Pons (tissue), 1 donor: ENCODE measurements at places on chromosomes 12 and 14.

- DNase-seq = no peak
These were observed 19.0 kb upstream of the NUDT14 start for GRCh38 chr14:105200074-105200473.

- no peak for DNase-seq
These were observed 49.7 kb downstream of the C14orf132 start for GRCh38 chr14:96088911-96089310.

- DNase-seq = no peak
These were observed 348.5 kb upstream of the DDHD1 start for GRCh38 chr14:53501361-53502211.

DNA sequence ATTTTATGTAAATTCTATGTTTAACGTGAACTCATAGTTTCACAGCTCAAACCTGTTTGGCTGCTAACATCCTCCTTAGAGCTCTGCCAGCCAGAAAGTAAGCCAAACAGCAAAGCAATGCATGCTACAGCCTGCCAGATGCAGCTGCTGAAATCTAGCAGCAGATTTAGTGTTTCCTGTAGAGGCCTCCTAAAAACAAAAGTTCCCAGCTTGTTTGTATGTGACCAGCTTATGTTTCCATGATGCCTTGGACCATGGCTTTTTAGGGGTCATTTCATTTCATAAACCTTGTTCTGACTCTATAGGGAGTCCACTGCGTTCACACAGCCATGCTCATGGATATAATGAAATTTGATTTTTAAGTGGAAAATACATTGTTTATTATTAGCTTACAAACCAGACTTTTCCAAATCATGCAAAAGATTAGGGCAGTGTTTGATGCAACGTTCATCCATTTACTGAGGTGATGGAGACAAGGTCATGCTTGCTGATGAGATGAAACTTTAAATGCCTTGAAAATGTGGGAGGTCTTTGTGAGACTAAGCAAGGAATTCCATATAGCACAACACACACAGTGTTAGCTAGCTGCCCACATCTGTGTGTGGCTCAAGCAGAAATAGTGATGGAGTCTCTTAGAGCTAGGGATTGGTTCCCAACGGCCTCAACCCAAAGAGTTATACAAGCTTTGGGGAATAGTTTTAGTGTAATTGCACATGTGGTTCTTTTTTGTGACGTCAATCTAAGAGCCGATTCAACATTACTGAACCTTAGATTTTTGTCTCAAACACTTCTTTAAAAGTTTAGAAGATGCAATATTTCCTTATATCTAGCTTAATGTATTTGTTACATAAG is 157.5 kb upstream of the LRIG3 start:
- DNase-seq = no peak

DNA sequence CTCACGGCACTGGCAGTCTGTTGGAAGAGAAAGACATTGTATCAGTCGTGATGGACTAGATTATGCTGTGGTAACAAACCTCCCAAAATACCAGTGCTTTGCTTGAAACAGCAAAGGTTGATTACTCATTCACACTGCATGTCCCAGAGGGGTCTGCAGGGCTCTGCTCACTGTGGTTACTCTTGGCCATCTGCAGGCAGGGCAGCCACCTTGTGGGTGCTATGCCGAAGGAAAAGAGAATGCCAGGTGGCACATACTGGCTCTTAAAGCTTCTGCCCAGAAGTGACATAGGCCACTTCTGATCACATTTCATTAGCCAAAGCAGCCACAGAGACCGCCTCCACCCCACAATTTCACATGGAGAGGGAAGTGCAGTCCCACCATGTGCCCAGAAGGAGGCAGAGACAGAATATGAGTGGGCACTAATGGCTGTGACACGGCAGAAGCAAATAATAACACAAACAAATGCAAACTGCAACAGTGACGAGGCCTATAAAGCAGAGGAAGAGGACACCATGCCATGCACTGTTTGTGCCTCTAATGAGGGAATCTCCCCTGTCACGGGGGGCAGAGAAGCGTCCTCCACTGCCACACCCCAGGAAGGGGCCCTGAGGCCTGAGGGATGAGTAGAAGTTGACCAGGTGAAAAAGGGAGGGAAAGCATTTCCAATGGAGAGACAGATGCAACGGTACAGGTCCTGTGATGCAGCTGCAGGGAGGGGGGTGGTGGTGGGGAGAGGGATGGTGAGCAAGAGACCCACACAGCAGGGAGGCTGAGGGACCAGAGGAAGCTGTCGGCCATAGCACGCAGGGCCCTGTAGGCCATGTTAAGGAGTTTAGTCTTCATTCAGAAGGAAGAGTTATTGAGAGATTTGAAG is 51.7 kb upstream of the KICS2 start:
- DNase-seq = peak; percentile 35

DNA sequence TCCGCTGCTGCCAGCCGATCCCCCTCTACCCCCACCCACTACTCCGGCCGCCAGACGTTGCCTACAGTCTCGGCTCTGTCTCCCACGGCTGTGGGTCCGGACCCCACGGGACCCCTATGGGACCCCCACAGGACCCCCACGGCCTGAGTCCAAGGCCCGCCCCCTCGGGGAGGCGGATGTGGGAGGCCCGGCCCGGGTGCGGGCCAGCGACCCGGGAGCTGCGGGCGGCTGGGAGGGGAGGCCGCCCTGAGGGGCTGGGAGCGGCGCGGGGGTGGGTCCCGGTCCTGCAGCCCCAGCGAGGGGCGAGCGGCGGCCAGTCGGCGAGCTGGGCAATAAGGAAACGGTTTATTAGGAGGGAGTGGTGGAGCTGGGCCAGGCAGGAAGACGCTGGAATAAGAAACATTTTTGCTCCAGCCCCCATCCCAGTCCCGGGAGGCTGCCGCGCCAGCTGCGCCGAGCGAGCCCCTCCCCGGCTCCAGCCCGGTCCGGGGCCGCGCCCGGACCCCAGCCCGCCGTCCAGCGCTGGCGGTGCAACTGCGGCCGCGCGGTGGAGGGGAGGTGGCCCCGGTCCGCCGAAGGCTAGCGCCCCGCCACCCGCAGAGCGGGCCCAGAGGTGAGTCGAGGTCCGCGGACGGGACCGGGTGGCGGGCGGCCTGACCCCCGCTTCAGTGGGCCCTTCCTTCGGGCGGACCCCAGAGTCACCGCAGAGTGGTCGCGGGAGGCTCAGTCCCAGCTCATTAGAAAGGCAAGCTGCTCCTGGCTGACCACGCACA is at the start of gene ACVRL1:
Gene ACVRL1, plus strand, starts transcription at position 422 of the 773 bp plus-strand sequence. CDS start 4,971 bp downstream, outside the sequence.
- DNase-seq = no peak

DNA sequence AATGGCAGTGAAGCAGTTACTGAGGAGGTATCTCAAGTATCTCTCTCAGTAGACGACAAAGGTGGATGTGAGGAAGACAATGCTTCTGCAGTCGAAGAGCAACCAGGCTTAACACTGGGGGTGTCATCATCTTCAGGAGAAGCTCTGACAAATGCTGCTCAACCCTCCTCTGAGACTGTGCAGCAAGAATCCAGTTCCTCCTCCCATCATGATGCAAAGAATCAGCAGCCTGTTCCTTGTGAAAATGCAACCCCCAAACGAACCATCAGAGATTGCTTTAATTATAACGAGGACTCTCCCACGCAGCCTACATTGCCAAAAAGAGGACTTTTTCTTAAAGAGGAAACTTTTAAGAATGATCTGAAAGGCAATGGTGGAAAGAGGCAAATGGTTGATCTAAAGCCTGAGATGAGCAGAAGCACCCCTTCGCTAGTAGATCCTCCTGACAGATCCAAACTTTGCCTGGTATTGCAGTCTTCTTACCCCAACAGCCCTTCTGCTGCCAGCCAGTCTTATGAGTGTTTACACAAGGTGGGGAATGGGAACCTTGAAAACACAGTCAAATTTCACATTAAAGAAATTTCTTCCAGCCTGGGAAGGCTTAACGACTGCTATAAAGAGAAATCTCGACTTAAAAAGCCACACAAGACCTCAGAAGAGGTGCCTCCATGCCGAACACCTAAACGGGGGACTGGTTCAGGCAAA is 216.6 kb downstream of the AKAP6 start:
- DNase-seq = no peak

DNA sequence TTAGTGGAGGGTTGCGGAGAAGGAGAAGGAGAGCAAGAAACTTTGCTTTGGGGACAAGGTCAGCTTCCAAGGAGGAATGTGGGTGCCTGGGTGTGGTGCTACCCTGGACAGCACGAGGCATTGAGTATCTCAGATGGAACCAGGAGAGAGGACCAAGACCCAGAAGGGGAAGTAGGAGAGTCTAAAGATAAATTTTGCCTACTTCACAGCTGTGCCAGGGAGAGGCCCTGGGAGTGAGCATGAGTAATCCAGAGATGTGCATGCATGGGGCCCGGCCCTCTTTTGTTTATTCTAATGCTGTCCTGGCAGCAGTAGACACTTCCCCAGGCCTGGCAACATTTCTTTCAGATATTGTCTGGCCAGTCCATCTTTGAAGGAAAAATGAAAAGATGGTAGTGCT is 49.5 kb upstream of the GNPNAT1 start:
- DNase-seq = peak; percentile 55

DNA sequence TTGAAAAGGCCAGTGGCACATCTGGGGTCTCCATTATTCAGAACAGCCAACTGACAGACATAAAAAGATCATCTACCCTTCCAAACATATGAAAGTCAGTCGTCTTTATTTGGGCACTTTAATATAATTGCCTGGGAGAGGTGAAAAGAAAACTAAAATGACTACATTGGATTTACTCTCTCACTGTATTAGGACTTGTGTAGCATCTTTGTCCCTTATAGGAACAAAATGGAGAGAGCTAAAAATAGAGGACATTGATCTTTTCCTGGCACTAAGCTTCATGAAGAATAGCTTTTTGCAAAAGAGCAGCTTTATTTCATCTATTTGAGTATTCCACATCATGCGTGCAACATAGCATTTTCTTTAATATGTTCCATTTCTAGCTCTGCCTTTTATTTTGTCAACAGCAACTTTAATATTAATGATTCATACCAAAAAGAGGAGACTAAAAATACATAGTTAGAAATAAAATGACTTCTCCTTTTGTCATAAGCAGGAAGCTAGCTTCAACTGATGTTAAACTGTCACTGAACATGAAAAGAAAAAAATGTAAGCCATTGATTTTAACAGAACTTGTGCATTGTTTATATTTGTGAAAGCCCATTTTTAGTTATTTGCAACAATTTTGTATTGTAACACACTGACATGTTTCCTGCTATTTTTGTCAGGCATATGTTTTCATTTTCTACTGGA is 254.6 kb downstream of the SEC23A start:
- DNase-seq = peak; percentile 55

DNA sequence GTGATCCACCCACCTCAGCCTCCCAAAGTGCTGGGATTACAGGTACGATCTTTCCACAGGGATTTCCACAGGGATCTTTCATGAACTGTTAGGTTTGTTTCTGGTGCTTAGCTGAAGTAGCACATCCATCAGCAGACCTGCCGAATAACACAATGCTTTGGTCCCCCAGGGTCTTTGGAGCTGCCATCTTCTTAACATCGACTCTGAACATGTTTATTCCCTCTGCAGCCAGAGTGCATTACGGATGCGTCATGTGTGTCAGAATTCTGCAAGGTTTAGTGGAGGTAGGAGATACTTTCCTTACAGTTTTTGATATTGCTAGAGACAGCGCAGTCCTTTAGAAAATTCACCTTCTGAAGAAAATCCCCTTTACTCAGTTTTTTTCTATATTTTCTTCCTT is 36.3 kb downstream of the SLC17A8 start:
- DNase-seq = no peak

DNA sequence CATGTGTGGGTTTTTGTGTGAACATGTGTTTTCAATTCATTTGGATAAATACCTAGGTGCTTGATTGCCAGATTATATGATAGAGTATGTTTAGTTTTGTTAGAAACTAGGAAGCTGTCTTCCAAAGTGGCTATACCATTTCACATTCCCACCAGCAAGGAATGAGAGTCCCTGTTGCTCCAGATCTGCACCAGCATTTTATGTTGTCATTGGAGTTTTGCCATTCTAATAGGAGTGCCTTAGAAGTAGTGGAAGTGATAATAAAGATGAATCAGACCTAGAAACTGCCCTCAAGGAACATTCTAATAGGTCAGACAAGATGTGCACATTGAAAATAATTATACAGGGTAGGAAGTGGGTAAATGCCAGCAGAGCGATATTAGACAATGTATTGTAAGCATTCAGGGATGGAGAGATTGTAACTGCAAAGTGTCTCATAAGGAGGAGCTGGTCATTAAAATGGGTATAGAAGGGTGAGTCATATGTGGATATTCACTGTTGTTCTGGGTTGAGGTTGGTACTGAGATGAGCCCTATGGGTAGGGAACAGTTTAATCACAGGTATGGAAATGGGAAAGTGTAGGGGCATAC is 71.4 kb downstream of the MNAT1 start:
- no peak for DNase-seq

DNA sequence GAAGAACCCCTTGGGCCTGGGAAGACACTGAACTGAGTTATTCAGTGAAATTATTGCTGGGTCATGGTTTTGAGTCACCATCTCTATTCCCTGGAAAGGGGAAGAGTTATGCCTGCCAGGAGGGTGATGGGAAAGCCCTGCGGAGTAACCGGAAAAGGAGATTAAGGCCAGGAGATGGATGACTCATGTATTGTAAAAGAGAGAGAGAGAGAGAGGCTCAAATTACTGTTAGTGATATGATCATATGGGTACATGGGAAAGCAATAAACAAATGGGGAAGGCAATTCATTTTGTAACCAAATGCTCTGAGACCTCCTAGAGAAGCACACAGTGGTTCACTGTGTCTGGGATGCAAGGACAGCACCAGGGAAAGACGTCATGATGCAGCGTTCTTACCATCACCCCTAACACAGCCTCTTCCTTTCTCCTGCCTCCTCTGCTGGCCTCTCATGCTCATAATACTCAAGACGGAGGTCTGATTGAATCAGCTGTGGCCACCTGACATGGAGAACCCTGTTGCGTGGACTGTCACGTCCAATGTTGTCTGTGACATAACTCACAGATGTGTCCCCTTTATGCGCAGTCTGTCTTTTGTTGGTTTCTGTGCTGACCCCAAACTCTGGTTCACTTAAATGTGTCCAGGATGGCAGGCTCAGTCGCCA is 243.7 kb downstream of the TMEM132D start:
- DNase-seq = no peak

DNA sequence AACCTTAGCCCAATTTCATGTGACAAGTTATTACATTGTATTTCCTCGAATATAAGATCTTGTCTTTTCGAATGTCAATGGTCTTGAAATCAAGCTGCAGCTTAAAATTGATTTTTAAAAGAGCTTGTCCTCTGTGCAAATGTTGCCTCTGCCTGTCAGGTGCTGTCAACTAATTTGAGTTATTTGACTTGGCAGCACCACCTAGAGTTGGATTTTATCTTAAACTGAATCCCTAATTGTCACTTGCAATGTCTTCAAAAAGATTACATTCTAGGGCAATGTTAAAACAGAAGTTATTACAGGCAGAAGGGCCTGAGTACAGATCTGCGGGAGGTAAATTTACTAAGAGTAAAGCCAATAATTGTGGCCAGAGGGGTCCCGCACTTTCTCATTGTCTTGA is 26.2 kb upstream of the TUNAR start:
- no peak for DNase-seq

- DNase-seq = no peak
These were observed 8.4 kb downstream of the STYX start for GRCh38 chr14:52738409-52738808.

GRCh38 chr14:75610834-75611233 is 32.4 kb downstream of the FLVCR2 start:
- no peak for DNase-seq

GRCh38 chr14:52783206-52783605 is 8.2 kb downstream of the GNPNAT1 start:
- no peak for DNase-seq
